ENCODE measurements at places on chromosomes 1 and 21. TPM values are rescaled to one million over a fixed set of nuclear protein-coding genes. Genes with fewer than 3 reads are reported as not detected.

Gene DENND2D
- 61.6 TPM for total RNA-seq

Gene PALMD
- total RNA-seq: 32.2 TPM

Gene KRTAP13-1
- total RNA-seq: not detected

Gene KIAA1614
- 6.4 TPM for total RNA-seq

Gene COL8A2
- 6.0 TPM for total RNA-seq

Gene TSTD1
- 67.9 TPM for total RNA-seq

Gene PRAMEF11
- not detected for total RNA-seq

Gene DAB1
- 0.77 TPM for total RNA-seq

Gene SH2D2A
- total RNA-seq: 1.6 TPM

- no peak for DNase-seq
These were observed 61.4 kb upstream of the CNN3 start for GRCh38 chr1:94988356-94988755.

DNA sequence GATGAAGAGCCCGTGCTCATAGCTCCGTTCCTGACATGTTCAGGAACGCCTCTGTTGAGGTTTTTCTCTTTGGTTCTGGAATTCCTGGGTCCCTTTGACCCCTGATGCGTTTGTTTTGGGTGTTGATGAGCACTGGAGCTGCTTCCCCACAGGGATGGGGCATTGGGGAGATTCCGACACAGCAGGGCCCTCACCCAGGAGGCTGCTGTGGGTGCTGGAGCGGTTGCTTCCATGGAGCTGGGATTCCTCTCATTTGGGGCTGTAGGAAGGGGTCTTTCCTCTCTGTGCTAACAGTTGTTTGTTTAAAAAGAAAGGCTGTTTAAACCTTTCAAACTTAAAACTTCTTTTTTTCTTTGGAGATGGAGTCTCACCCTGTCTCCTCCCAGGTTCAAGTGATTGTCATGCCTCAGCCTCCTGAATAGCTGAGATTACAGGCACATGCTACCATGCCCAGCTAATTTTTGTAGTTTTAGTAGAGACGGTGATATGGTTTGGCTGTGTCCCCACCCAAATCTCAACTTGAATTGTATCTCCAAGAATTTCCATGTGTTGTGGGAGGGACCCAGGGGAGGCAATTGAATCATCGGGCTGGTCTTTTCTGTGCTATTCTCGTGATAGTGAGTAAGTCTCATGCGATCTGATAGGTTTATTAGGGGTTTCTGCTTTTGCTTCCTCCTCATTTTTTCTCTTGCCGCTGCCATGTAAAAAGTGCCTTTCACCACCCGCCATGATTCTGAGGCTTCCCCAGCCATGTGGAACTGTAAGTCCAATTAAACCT is 48.9 kb downstream of the SKI start:
- DNase-seq: no peak

GRCh38 chr21:28632755-28633408 is 359.8 kb downstream of the LTN1 start:
- DNase-seq: no peak

DNA sequence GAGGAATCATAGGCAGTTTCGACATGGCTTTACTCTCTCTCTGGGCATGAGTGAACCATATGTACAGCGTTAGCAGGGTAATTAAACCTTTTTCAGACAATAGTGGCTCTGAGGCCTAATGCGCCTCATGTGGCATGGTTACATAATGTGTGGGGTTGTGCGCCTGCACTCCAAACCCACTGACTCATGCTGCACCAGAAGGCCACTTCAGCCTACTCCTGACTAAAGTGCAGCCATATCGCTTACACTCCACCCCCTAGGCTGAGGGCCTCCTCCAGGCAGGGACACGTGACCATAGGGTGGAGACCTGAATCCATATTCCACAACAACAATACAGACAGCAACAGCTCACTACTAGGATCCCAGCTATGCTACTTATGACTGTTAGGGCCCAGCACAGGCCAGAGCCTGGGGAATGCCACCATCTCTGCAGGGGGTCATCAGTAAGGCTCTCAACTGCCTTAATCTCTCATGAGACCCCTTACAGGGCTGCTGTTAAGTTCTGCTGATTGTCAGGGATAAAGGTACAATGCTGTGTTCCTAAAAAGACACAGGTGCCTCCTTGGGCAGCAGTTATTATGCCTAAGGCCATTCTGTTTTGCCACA is 13.4 kb upstream of the ODF2L start:
- DNase-seq: no peak

DNA sequence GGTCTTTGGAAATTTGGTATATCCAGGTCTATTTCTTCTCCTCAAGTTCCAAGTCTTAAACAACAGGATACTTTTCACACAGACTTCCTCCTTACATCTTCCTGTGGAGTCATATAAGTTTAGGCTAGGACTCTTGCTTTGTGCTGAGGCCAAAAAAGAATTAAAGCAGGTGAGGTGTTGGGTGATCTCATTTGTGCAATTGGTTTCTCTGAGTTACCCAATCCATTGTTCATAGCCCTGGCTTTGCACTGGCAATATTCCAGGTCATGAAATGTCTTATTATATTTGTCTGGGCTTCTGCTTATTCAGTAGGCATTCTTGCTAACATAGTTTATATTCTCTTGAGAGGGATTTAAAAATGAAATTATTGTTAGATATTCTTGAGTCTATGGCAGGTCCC is 14.1 kb upstream of the KIAA0040 start:
- no peak for DNase-seq

GRCh38 chr1:37410815-37411214 is 63.6 kb upstream of the ZC3H12A start:
- peak; percentile 55 for DNase-seq

GRCh38 chr1:23288671-23289070 is 55.4 kb downstream of the HNRNPR start:
- DNase-seq: no peak

- no peak for DNase-seq
These were observed 32.3 kb downstream of the BCAS2 start for GRCh38 chr1:114549137-114549536.

DNA sequence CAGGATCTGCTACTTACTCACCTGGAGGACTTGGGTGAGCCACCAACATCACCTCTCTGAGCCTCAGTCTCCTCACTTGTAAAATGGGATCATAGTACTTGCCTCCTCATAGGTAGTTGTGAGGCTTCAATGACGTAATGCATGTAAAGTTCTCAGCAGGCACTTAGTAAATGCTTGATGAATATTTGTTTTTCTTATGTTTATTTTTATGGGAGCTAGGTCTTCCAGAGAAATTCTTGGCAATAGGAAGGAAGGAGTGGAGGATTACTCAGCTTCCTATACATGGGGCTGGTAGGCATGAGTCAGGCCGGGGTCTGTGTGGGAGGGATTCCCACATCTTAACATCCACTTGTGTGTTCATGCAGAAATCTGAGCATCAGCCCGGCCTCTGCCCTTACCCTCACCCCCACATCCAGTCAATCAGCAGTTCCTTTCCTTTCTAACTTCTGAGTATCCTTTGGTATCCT is 95.4 kb upstream of the USP24 start:
- DNase-seq: no peak

GRCh38 chr1:180215856-180216625 is 14.0 kb upstream of the LHX4 start:
- DNase-seq: peak; percentile 42

DNA sequence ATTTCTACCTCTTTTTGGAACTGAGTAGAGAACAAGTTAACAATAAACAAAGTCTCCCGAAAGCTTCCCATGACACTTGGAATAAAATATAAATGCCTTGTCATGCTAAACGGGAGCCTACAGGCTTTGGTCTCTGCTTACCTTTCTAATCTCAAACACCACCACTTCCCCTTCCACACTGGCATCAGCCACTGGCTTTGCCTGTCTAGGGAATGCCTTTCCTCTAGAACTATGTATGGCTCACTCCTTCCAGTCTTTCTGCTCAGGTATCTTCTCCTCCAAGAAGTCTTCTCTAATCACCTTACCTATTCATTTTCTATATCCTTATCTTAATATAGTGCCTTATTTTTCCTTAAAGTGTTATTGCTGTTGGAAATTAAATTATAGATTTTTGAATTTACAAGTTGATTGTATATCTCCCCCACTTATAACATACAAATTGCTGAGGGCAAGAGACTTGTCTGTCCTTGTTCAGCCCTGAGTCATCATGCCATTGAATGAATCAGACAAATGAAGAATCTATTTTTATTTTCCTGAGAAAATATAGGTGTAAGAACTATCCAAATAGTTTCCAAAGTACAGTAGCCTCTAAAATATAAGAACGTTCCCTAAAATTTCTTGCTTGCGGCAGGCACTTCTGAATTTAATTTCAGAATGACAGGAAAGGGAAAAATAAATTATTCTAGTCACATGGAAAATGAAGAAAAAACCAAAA is 119.2 kb downstream of the TM2D1 start:
- DNase-seq: no peak

DNA sequence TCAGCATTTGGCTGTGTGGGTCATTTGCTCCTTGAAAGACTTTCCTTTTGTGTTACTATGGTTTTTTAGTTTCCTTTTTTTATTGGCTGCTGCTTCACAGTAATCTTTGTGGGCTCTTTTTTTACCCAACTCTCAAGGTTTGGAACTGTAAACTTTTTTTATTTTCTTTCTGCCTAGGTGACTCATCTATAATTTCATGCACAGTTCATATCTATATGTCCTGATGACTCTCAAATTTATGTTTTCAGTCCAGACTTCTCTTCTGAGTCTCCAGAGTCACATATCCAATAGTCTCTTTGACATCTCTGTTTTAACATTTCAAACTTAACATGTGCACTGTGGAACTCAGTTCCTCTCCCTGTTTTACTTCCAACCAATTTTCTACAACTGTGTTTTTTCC is 83.4 kb downstream of the ATF6 start:
- DNase-seq: no peak

GRCh38 chr1:15023205-15023604 is 130.3 kb upstream of the TMEM51 start:
- no peak for DNase-seq

DNA sequence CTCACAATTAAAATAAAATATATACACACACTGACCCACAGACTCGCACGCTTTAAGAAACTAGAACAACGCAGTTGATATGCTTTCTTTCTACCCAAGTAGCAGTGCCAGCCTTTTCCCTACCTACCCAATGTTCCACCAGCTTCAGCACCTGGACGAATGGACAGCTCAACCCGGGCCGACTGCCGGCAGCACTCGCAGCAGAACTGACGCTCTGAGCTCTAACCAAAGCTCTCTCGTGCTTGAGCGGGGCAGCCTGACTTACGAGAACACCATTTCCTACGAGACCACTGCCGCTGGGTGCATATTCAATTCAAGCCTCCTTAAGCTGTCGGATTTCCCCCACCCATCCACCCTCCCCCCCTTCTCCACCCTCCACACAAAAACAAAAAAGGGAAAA is 127.4 kb upstream of the DPYD start:
- DNase-seq: peak; percentile 93

GRCh38 chr21:22516230-22516629 is 1518.0 kb downstream of the NCAM2 start:
- no peak for DNase-seq

GRCh38 chr1:75203415-75204277 is 69.5 kb downstream of the LHX8 start:
- DNase-seq: no peak

DNA sequence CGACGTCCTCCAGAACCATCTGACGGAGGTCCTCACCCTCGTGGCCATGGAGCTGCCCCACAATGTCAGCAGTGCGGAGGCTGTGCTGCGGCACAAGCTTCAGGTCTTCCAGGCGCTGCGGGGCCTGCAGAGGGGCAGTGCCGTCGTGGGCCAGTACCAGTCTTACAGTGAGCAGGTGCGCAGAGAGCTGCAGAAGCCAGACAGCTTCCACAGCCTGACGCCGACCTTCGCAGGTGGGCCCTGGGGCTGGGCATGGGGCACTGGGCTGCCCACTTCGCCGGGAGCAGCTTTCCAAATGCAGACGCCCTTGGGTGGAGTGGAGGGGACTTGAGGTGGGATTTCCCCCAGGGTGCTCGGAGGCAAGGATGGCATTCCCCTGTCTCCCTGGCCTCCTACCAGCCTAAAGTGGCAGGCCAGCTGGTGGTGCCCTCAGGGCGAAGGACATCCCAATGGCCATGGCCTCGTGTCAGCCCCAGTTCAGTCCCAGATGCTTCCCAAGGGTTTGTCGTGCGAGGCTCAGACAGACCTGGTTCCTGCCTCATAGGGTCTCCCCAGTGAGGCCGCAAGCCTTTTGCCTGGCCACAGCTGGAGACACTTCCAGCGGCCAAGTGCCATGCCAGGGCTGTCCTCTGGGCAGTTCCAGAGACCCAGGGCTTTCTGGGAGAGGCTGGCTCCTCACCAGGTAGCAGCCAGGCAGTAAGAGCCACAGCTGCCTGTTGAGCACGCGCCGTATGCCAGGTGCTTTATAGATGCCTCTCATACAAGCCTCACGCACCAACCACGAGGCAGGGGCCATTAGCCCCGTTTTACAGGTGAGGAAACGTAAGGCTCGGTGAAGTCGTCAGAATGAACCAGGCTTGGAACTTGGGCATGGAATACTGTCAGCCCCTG is 27.8 kb downstream of the H6PD start:
- DNase-seq: no peak

DNA sequence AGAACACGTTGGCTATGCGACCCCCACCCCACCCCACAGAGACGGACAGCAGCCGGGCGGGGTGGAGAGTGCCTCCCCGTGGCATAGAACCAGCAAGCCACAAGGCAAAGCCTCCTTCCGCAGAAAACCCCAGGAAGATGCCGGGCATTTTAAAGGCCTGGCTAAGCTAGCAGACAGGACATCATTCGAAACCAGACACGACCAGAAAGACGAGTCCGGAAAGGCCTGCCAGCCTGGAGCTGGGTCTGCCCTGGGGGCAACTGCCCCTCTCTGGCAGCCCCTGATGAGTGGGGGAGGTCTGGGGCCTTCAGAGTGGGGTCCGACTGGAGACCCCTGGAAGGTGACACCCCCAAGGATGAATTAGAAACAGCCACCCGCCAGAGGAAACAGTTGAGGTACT is 8.5 kb downstream of the FTCD start:
- no peak for DNase-seq
